Activated gamma-delta T cell treated with Interleukin-2 at 50 U/mL for 16 hours (primary cell): ENCODE measurements at places on chromosomes 2 and 18.

GRCh38 chr18:57930476-57930875 is 113.5 kb upstream of the NEDD4L start:
- DNase-seq = no peak

GRCh38 chr2:219509780-219510511 is 4.3 kb upstream of the ASIC4 start:
- DNase-seq = peak; percentile 43

- DNase-seq = no peak
These were observed 30.6 kb upstream of the CEP68 start for GRCh38 chr2:65025453-65026123.

DNA sequence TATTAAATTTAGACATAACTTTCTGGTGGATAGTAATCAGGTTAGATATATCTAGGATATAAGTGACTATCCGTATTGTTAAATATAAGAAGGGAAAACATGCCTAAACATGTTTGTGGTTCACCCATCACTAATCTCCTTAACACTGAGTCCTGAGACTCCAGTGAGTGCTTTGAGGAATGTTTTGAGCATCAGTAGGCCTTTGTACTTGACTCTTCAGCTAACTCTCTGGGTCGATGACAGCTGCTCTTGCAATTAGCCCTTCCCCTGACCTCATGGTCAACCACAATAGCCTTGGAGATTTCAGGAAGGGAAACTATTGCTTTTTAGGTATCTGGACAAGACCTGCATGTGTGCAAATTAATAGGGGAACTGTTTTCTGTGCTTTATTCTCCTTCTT is 716.8 kb downstream of the EPHA4 start:
- DNase-seq = no peak

GRCh38 chr2:26629346-26629630 is 11.9 kb downstream of the CIB4 start:
- DNase-seq = no peak

GRCh38 chr2:16932826-16933225 is 267.2 kb upstream of the CYRIA start:
- DNase-seq = no peak

DNA sequence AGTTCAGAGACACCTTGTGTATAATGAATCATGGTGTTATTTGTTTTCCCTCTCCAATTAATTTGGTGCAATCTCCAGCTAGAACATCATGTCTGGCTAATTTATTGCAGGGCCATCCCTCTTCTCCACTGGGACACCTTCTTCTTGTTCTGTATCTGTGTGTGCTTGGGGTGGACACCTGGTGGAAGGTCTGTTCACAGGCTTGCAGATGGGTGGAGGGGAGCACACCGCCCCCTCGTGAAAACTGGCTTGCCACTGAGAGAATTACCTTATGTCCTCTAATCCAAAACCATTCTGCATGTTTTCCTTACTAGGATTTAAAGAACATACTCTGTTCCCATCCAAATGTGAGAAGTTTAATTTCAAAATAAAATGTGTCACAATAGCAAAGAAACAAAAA is 1160.4 kb upstream of the ZEB2 start:
- DNase-seq = no peak

- DNase-seq = no peak
These were observed 19.1 kb downstream of the MTCL1 start for GRCh38 chr18:8724452-8724851.

DNA sequence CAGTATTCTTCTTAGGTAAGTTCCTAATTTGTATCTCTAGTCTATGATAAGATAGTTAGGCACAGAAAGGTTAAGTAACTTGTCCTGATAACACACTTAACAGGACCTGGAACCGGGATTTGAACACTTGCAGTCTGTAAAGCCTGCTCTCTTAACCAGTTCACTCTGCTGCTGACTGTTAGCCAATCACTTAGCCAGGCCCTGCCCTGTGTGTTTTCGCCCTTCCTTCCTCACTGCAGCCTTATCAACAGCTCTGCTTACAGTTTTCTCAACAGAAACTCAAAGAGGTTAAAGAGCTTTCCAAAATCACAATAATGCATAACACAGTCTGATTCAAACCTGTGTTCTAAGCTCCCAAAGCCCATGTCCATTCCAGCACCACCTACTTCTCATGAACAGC is 151.7 kb downstream of the TRABD2A start:
- DNase-seq = no peak

DNA sequence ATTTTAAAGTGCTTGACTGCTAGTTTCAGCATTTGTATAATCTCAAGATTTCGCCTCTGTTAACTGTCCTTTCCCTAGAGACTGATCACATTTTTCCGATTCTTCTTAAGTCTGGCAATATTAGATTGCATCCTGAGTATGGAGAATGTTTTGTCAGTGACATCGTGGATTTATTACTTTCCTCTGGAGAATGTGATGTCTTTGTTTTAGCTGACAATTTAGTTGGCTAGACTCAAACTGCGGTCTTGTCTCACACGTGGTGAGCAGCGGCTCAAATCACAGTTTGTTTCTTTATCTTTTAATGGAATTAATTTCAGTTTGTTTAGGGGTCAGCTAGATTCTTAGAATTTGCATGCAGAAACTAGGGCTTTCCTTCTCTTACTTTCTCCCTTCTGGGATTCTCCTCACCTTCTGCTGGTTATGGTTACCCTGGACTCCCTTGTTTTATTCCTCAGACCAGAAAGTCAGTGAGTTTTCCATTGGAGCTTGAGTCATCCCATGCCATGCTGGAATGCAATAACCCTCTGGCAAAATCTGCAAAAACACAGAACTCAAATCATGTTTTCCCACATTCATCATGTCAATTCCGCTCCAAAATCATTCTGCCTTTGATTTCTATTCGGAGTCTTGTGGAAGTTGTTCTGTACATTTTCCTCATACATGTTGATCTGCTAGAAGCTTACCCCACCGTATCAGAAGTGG is 327.2 kb upstream of the TRIB2 start:
- no peak for DNase-seq

- no peak for DNase-seq
These were observed 84.0 kb downstream of the KIAA1328 start for GRCh38 chr18:36912887-36913286.

GRCh38 chr18:8870528-8870927 is 165.2 kb downstream of the MTCL1 start:
- DNase-seq = no peak

DNA sequence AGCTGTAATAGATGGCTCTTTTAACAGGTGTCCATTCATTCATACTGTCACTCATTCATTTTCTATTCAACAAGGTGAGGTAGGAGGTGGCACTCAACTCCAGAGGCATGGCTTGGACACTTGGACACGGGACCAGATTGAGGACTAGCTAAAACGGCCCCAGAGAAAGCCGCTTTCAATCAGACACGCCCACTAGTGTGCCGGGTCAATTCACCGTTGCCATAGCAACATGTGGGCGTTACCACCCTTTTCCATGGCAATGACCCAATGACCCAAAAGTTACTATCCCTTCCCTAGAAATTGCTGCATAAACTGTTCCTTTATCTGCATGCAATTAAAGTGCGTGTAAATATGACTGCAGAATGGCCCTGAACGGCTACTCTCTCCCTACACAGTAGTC is 49.2 kb upstream of the LGALSL start:
- no peak for DNase-seq

DNA sequence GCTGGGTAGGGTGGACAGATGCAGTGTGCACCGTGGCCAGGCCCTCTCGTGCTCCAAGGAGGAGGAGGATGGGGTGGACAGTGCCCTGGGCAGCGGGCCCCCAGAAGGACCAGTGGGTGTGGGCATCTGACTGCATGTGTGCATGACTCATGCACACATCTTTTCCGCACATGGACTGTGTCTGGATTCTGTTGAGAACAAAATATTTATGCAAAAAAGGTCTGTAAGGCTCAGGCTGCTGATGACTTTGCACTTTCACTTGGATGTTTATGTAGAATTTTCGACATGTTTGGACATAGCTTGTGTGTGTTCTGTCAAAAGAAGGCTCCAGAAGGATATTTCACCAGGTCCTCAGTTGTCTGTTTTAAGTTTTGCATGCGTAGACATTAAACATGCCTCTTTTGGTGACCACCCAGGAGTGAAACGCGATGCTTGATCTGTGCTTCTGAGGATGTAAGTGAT is 45.6 kb downstream of the MTCL1 start:
- no peak for DNase-seq

DNA sequence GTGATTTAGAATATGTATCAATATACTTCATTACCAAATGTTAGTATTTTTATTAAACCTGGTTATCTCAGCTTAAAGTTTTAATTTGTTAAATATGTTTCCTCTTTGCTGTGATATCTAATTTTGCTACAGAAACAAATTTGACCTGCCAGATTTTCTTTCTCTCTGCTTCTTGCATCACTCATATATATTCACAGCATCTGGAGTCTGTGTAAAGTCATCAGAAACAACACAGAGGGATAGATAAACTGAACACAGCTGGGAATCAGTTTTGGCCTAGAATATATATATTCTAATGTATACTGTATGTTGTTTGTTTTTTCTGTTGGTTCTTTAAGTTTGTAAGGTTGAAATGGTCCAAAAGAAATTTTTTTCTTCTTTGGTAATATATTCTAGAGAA is 8.5 kb downstream of the PSMD14 start:
- DNase-seq = no peak

DNA sequence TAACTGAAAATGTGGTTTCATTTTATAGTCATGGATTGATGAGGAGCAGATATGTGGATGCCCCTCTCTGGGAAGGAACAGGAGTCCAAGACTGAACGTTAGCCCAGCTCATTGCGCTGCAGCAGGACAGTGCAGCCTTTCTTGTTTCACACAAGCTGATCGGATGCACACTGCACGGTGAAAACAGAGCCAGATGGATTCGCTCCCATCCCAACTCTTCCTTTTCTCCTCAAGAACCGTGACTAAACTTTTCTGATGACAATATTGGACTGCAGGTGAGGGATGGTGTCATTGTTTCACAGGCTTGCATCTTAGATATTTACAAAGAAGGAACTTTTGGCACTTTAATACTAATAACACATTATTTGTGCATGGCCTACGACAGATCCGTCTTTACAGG is 33.8 kb upstream of the COPS8 start:
- no peak for DNase-seq

GRCh38 chr2:41400088-41400665 is 647.6 kb upstream of the PKDCC start:
- DNase-seq = no peak
